H9 (cell line): ENCODE measurements at places on chromosomes 2 and 18.
A peak's percentile ranks its signal among the peaks of the same experiment; 100 is the strongest.

GRCh38 chr18:59005262-59005661 lies 134.4 kb upstream of the SEC11C start:
- H3K27me3 ChIP-seq = no peaks in the 10 kb centered on the region
- H3K4me1 ChIP-seq = peaks cover 5% of the 10 kb centered on the region; the same call in 1 of the 2 replicates
- H3K27ac ChIP-seq = no peak overlapping the region
- H3K4me3 ChIP-seq = no peak overlapping the region

DNA sequence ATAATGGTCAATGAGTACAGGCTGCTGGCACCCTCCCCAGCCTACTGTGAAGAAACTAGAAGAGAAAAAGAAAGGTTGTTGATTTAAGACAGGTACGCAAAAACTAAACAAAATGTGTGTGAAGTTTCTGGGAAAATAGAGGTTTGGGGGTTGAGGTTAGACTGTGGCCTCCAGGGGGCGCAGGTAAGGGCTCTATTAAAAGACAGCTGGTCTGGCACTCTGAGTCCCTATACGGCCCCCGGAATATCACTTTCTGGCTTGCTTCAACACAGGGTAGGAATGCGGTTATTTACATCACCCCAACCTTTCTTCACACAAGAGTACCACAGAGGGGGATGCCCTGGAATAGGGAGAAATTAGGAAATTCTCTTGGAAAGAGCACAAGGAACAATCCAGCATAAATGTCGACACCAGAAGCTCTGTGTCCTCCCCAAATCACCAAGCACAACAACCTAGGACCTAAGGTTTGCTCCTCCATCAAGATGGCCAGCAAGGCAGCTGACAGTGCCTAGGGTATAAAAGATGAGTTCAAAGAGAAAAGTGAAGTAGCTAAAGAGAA lies 480.8 kb upstream of the KLHL29 start:
- no peaks in the 10 kb centered on the region for H3K27me3 ChIP-seq
- no peak overlapping the region for H3K27ac ChIP-seq
- H3K4me1 ChIP-seq = no peaks in the 10 kb centered on the region

DNA sequence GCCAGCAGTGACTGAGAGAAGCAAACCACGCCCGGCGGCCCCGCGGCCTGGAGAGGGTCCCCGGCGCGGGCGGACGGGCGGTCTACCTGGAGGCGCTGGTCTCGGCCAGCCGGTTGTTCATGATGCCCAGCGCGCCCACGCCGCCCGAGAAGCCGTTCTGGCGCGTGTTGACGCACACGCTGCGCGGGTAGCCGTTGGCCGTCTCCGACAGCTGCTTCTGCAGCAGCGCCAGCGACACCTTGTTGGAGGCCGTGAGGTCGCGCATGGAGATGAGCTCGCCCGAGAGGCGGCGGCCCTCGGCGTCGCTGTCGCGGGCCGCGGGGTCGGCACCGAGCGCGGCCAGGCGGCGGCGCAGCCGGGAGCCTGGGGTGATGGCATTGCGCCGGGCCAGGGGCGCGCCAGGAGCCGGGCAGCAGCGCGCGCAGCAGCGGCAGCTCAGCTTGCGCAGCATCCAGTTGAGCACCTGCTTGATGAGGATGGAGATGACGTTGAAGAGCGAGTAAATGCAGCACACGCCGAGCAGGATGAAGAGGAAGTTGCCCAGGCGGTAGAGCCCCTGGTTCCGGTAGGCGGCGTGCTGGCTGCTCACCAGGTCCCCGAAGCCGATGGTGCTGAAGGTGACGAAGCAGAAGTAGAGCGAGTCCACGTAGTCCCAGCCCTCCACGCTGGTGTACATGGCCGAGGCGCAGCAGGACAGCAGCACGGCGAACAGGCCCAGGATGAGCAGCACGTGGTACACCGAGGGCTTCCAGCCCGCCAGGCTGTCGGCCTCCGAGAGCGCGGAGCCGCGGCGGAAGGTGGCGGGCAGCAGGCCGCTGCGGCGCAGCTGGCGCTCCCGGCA lies 118.1 kb downstream of the MSH2 start:
- H3K27ac ChIP-seq = no peak overlapping the region
- no peak overlapping the region for H3K4me3 ChIP-seq
- H3K36me3 ChIP-seq = peaks cover 8% of the 10 kb centered on the region
- DNase-seq = peak; percentile 64
- no peaks in the 10 kb centered on the region for H3K4me1 ChIP-seq

DNA sequence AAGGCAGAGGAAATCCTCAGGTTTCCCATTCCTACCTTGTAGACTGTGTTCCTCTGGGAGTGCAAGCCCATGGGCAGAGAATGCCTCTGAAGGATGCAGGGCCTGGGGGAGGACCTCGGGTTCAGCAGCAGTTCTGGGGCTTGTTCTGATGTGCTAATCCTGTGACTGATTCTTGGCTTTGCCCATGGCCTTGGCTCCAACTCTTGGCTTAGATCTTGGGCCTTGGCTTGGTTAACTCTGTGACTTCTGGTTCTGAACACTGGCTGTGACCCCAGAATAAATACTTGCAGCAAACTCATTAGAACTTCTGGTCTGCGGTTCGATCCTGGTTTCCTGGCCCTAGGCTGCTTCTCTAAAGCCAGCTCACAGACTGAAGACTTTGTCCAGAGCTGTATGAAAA lies 366.9 kb upstream of the ZEB2 start:
- H3K27ac ChIP-seq = no peak overlapping the region
- DNase-seq = no peak
- no peaks in the 10 kb centered on the region for H3K27me3 ChIP-seq
- peaks cover 4% of the 10 kb centered on the region for H3K4me1 ChIP-seq
- no peak overlapping the region for H3K4me3 ChIP-seq

DNA sequence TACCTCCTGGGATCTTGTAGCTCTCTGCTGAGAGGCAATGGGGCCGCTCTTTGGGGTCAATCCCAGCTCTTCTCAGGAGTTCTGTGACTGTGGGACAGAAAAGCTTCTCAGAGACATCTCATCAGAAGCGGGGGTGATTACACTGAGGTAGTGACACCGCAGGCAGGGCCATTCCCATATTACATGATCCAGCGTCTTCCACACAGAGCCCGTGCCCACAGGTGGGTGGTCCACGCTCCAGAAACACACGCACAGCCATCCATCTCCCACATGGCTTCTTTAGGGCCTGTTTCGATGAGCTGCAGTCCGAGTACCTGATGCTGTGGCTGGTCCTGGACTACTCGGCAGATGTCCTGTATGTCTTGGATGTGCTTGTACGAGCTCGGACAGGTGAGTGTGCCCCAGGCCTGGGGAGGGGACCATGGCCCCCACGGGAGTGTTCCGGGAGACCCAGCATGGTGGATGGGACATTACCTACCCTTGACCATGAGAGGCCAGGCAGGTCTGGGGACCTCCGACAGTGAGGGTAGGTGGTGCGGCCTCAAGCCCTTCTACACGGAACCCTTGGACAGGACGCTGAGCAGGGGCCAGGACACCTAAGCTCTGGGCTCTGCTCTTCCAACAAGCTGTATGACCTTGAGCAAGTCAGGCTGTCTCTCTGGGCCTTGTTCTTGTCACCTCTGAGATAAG lies 45.5 kb downstream of the CNGA3 start:
- no peak overlapping the region for H3K4me3 ChIP-seq
- H3K36me3 ChIP-seq = no peaks in the 10 kb centered on the region
- no peaks in the 10 kb centered on the region for H3K4me1 ChIP-seq
- no peak for DNase-seq

DNA sequence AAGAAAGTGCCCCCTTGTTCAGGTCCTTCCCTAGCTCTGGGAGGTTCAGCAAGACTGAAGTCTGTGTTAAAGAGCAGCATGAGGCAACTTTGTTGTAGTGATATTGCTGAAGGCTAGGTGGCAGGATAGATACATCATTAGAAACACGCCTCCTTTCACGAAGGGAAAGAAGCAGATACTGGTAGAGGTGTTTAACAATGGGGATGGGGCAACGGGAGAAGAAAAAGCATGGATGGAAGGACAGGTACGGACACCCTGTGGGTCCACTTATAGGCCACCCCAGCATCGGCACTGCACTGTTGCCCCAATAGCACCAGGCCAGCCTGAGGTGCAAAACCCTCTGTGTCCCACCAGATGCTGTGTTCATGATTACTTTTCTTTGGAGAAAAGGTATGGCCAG lies 3.5 kb upstream of the IGFBP5 start:
- H3K4me3 ChIP-seq = no peak overlapping the region
- H3K4me1 ChIP-seq = no peaks in the 10 kb centered on the region
- H3K27ac ChIP-seq = no peak overlapping the region
- H3K27me3 ChIP-seq = no peaks in the 10 kb centered on the region; the same call in 1 of the 2 replicates
- no peaks in the 10 kb centered on the region for H3K36me3 ChIP-seq

DNA sequence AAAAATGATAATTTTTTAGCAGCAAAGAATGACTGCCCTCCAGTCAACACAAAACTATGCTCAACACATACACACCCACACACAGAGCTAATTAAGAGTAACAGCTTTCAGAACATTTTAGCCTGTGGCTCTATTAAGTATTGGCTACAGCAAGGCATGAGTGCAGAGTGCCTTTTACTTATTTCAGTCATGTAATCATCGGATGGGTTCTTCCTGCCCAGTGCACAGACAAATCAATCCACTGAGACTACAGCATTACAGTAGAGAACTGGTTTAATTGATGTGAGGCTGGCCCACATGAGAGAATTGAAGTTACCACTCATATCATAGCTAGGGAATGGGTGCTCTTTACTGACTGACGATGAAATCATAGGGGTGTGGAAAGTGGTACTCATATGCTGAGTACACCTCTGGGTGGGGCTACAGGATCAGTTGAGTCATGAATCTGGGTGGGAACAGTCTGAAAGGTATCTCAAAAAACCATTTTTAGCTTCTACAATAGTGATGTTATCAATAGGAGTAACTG lies 241.0 kb downstream of the FSIP2 start:
- H3K27ac ChIP-seq = no peak overlapping the region
- H3K4me1 ChIP-seq = no peaks in the 10 kb centered on the region; the same call in 1 of the 2 replicates
- H3K27me3 ChIP-seq = no peaks in the 10 kb centered on the region

DNA sequence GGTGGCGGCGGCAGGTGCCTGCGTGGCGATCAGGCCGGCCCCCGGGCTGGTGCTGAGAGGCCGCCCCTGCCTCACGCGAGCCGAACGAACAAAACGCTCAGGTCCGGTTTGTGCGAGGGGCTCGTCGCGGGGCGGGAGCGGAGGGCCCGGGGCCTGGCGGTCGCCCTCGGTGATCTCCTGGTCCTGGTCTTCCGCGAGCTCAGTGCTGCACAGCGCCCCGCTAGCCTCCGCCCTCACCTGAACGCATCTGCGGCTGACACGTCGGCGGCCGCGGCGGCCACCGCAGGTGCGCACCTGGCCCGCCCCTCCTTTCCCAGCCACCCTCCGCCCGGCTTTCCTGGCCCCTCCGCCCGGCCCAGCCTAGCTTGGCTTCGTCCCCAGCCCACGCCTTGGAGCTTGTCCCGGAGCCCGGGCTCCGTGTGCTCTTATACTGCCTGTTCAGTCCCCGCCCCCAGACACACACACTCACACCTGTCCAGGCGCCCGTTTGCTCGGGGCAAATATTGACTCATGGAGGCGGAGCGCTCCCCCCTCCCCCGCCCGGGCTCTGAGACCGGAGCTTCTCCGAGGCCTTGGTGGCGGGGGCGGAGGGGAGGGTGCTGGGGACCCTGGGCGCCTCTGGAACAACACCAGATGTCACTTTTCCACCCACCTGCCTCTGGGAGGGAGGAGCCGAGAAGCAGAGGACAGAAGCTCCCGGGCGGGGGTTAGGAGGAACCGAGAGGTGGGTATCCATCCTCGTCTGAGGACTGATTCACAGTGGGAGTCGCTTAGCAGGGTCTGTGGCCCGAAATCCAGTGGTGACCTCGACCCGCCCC lies 8.6 kb upstream of the CRYBA2 start:
- H3K4me3 ChIP-seq = peak overlapping the region; percentile 87; the same call in 2 of the 3 replicates
- peaks cover 71% of the 10 kb centered on the region for H3K27me3 ChIP-seq
- H3K36me3 ChIP-seq = no peaks in the 10 kb centered on the region
- H3K4me1 ChIP-seq = peaks cover 9% of the 10 kb centered on the region; the same call in 1 of the 2 replicates
- H3K27ac ChIP-seq = no peak overlapping the region

DNA sequence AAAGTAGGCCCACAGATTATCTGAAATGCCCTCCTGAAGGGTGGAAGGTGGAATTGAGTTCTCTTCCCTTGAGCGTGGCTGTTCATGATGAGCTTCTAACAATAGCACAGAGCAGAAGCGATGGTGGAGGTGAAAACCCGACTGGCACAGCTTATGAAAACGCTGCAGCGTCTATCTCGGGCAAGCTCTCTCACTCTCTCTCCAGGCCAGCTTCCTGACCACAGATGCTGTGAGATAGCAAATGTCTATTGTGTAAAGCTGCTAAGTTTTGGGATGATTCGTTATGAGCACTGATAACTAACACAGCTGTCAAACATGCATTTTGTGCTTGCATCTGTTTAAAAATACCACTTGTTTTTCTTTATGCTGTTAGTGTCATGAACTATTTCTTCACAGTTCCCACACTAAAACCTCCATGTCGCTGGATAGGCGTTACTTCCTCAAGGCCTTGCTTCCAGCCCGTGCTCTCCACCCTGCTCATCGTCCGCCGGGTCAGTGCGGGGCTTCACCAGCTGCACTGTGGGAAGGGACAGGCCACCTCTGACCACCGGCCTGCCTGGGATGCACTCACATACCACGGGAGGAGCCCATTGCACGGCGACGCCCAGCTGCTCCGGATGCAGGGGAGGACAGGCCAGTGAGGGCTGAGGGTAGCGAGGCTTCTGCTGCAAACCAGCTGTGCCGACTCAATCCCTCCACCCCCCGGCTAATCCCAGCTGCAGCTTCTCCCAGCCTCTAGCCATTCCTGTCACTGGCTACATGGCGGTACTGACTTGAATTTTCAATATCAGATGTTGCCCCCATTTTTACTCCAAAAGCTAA lies 60.0 kb upstream of the OTOS start:
- DNase-seq = peak; percentile 26
- H3K4me1 ChIP-seq = peaks cover 4% of the 10 kb centered on the region; the same call in 1 of the 2 replicates
- no peak overlapping the region for H3K4me3 ChIP-seq
- no peaks in the 10 kb centered on the region for H3K27me3 ChIP-seq

DNA sequence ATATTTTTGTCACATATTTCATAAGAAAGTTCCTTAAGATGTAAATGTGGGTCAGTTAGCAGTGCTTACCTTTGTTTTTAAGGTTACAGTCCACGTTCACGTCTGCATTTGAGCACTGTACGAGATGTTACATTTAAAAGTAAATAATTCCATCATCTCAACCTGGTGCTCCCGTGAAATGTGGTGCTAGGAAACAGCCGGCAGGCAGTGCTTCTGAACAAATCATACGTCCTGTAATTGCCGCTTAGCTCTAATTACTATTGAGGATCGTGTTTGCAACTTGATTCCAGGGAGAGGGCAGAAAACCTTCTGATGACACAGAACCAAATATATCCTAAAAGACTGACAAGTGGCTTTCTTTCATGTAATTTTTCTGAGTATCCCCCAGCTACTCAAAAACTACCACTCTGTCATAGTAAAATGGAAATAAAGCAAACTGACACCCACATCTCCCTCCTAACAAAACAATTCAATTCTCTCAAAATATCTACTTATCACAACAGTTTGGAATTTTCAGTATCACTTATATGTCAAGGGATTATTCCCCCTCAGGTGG lies 297.8 kb upstream of the SESTD1 start:
- H3K27ac ChIP-seq = no peak overlapping the region
- no peak overlapping the region for H3K4me3 ChIP-seq
- DNase-seq = no peak
- H3K4me1 ChIP-seq = no peaks in the 10 kb centered on the region; the same call in 1 of the 2 replicates

DNA sequence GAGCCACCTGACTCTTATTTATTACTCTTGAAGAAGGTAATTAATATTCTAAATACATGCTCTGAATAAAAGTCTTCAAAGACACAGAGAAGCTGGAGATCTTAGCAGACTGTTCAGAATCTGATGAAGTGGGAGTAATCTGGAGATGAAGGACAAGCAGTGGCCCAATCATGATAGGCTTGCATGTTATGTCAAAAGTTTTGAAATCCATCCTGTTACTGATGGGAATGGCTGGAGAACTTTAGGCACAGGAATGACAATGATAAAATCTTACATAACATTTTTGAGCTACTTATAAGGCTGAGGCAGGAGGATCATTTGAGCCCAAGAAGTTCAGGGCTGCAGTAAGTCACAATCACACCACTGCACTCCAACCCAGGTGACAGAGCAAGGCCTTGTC lies 2.4 kb upstream of the RIF1 start:
- H3K4me1 ChIP-seq = no peaks in the 10 kb centered on the region
- DNase-seq = no peak
- no peak overlapping the region for H3K27ac ChIP-seq
- no peak overlapping the region for H3K4me3 ChIP-seq
- H3K36me3 ChIP-seq = peaks cover 21% of the 10 kb centered on the region
